ENCODE measurements at places on chromosomes 5 and 9.

- DNase-seq, result no peak
These were observed 185.6 kb downstream of the DMAC1 start for GRCh38 chr9:7613931-7614330.

DNA sequence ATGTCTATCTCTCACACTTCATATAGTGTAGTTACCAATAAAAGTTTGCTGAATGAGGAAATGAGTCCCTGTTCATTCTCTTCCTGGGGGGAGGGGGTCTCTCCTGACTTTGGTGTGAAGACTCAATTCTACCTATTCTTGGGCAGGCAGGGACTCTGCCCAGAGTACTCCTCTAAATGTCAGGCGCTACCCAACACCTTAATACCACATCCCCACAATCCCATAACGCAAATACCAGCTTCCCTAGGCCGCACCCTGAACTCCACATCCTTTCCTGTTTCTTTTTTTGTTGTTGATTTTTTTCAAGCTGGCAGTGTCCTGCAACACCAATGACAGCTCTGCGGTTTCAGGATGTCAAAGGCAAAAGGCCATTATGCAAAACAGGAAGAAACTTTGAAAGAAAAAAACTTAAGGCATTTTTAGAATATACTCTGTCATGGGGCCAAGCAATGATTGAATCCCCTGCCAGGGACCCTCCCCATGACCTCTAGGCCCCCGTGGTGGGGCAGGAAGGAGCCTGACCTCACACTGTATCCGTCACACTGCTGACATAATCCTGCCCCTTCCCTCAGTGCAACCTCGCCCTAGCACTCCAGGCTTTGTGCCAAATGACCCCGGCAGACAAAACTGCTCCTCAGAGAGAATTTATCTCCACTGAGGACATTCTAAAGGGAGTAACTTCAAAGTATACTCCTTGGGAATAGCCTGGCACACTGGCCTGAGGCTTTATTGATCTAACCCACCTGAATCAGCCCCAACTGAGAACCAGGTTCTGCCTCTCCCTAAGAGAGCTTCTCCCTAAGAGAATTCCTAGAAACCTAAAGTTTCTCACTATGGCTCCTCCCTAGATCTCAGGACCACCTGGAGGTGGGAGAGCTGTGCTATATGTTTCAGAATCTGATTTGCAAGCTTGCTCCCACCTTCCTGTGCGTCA, 8.0 kb downstream of the B4GALT1 start:
- peak; percentile 86 for DNase-seq

DNA sequence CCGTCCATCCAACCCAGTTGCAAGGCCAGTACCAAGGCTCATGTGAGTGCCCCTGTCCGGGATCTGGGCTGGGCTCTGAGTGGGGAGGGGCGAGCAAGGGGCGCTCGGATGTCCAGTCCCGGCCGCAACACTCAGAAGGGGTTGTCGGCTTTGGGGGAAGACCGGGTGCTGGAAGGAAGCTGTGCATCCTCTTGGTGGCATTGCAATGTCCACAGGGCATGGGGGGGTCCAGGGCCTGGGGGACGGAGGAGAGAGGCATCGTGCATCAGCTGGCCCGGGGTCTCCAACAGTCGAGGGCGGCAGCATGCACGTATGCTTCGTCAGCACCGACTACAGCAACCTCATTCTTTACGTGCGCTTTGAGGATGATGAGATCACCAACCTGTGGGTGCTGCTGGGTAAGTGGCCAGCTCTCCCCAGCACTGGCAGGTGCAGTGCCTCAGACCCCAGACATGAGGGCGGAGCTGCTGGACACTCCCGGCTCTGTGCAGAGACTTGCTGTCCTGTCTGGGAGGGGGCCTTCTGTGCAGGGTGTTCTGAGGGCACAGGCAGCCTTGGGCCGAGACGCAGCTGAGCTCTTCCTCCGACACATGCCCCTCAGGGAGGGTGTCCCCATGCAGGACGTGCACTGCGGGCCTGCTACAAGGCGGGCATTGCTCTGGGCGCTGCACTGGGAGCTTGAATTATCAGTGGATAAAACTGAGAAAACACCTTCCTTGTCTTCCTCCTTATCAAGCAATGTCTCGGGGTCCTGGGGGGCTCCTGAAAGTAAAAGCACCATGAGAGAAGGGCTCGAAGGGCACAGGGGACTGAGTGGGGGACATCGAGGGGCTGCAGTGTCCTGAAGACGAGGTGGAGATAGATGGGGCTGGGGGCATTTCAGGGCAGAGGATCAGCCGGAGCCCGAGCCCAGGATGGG, 22.5 kb downstream of the GLT6D1 start:
- no peak for DNase-seq

DNA sequence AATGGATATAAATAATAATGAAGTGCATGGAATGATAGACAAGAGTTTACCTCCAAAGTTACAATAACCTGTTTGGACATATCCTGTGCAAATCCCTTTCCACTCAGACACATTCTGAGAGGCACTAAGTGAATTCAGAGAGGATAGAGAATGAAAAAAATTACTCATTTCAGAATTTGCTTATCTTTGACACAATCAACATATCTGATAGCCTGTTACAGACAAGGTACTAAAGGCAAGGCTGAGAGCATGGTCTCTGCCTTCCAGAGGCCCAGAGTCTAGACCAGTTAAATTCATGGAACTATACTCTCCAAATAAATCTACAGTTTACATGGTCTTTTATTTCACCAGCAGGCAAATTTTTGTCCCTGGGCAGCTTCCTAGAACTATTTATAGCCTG, 371.8 kb upstream of the PTGER4 start:
- no peak for DNase-seq

DNA sequence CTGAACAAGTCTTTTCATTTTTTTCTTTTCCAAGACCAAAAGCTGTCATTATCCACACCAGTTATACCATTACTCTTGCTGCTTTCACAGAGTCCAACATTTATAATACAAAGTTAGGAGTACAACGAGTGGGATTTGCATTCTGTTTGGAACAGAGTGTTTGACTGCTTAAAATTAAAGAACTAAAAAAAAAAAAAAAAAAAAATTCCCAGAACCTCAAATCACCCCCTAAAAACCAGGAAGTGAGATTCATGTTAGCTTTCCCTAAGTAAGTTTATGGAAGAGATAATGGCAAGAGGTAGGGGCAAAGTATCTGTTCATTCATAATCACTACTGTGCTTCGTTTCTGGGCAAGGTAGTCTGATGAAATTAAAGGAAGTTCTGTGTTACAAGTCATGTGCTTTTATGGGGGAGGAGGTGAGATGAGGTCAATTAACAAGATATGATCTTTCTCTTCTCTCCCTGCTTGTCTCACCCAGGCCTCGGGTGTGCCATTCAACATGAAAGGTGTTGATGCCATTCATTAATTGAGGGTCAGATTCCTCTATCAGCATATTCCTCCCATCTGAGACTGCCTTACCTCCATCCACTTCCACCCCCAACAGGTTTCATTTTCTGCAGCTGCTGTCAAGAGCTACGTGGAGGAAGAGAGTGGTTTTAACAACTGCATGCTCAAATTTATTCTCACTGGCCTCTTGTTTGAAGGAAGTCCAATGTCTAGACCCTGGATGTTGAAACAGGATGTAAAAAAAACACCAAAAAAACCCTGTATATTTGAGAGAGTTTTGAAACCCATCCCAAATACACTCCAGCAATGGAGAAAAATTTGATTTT, 58.1 kb downstream of the MARCHF3 start:
- DNase-seq, result peak; percentile 80

DNA sequence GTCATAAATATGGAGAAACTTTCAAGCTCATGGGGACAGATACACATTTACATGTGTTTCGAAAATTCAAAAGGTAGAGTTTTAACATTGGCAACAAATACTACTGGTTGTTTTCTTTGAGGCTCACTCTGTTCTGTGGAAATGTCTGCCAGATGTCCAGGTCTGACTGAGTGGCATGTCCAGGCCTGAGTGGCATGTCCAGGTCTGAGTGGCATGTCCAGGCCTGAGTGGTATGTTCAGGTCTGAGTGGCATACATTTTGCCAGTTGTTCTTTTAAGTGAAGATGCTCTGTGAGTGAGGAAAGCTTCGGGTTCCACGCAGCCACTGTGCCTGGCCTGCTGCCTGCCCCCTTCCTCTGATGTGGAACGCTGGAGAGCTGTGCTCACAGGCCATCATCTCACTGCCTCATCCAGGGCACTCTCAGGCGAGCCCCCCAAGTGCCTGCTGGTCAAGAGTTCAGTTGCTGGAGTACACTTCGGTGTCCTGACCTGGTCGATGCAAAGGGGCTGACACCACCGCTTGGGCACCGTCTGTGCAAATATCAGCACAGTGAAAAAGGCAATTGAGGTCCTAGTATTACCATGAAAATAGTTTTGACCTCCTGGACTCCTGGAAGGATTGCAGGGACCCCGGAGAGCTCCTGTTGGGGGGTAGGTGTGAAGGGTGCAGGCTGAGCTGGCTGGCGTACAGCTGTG, 89.9 kb downstream of the EHMT1 start:
- no peak for DNase-seq

- peak; percentile 98 for DNase-seq
These were observed 51.4 kb downstream of the COL23A1 start for GRCh38 chr5:178538741-178539229.

DNA sequence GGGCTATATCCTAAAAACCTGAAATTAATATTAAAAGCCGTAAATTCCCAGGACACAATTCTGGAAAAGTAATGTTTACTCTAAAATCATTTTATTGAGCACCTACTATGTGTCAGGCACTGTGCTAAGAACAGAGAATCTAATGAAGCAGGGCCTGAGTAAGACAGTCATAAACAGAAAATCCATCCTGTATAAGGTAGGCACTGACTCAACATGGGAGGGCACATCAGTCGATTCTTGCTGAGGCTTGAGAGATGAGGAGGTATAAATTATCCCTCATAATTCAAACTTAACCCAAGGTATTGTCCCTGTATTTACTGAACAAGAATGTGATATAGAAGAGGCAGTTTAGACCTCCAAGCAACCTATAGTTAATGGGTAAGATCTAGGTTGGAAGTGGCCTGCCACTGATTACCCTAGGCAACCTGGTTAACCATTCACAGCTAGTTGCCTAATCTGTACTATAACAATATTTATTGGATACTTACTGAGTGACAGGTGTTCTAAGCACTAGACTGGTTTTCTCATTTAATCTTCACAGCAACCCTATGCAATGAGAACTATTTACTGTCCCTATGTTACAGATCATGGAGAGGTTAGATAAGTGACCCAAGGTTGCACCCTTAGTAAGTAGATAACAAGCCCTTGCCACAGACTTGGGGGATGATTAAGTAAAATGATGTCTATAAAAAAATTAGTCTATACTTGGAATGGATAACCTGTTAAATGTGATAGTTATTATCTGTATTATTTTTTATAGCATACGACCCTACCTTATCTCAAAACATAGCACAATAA, 317.7 kb downstream of the PDE4D start:
- no peak for DNase-seq

DNA sequence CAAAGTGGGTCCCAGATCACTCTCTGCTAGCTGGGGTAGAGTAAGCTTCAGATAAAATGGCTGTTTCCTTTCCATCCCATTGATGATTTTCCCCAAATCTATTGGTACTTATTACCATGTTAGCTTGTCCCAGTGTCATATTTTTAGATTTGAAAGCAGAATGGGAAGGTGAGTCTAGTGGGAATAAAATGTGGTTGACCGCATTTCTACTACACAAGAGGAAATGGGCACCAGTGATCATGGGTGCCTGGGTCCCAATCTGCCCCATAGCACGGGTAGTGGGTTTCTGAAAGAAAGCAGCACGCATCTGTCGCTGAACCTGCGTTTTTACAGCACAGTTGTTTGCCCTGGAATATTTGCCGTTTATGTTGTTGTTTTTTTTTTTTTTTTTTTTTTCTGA, 20.1 kb downstream of the DAPK1 start:
- DNase-seq, result peak; percentile 82

GRCh38 chr5:141779503-141779973, 97.5 kb upstream of the ARAP3 start:
- DNase-seq, result no peak

GRCh38 chr9:17574342-17574741, 4.5 kb upstream of the SH3GL2 start:
- DNase-seq, result no peak

- no peak for DNase-seq
These were observed 14.8 kb upstream of the ABL1 start for GRCh38 chr9:130820135-130820738.

DNA sequence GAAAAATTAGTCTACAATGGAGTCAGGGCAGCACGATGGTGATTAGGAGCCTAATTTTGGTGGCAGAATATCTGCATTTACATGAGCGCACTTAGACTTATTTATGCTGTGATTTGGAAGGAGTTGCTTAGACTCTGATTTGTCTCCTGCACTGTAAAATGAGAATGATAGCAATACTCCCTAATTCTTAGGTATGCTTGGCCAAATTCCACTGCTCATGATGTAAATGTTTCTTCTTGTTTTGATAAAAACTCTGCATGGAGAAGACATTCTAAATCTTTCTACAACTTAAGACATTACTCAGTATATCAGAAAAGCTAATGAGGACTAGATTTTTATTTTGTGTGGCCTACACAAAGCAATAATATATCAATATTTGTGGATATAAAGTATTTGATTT, 205.4 kb downstream of the CDH18 start:
- no peak for DNase-seq

- no peak for DNase-seq
These were observed 40.4 kb upstream of the ORM1 start for GRCh38 chr9:114282507-114282906.

DNA sequence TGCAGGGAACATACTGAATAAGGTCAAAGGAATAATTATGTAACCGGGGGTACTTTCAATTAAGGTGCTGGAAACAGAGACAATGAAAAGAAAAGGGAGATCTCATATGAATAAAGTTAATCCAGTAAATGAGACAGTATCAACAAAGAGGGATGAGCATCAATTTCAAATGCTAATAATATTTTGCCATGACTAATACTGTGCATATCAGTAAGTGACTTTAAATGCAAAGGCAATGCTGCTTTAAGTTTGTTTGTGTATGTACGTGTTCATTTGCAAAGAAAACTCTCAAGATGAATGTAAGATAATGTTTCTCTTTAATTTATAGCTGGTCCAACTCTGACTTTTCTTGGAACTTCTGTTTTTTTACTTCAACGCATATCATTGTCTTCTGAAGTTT, 139.9 kb downstream of the PDE4D start:
- DNase-seq, result no peak

- DNase-seq, result no peak
These were observed 220.6 kb upstream of the NMUR2 start for GRCh38 chr5:152625696-152626095.

GRCh38 chr5:39654715-39655114, 229.9 kb upstream of the DAB2 start:
- DNase-seq, result peak; percentile 88

Measured in MV-4-11 (cell line).